ENCODE measurements at places on chromosomes 12 and 14. TPM values are rescaled to one million over a fixed set of nuclear protein-coding genes. Genes with fewer than 3 reads are reported as not detected.
A peak's percentile ranks its signal among the peaks of the same experiment; 100 is the strongest.

The COPZ1 gene
- total RNA-seq: 94.1 TPM

- DNase-seq: peak; percentile 79
These were observed at the start of gene TMEM121 for GRCh38 chr14:105525861-105526775. TMEM121 (plus strand) TSS chr14:105526583; CDS start chr14:105528835, 2,252 bp downstream.

The RPGRIP1 gene
- total RNA-seq: 4.0 TPM

- no peak for DNase-seq
These were observed 40.2 kb downstream of the TFCP2 start for GRCh38 chr12:51132693-51133092.

The CRIP1 gene
- total RNA-seq: 62.8 TPM

DNA sequence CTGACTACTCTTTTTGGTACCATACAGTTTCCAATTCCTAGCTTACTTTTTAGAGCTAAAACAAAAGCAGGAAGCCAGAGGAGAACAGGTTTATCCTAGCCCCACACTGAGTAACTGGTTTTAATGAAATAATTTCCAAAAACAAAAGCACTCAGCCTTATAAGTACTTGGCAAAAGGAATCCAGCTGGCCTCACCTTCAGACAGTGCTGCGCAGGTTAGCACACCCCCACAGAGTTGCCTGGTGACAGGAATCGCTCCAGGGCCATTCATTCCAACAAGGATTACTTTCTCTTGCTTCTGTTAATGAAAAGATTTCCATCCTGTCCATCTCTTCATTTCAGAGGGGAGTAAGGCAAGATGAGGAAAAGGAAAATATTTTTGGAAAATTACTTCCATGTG is 84.6 kb downstream of the SCFD1 start:
- DNase-seq: no peak

DNA sequence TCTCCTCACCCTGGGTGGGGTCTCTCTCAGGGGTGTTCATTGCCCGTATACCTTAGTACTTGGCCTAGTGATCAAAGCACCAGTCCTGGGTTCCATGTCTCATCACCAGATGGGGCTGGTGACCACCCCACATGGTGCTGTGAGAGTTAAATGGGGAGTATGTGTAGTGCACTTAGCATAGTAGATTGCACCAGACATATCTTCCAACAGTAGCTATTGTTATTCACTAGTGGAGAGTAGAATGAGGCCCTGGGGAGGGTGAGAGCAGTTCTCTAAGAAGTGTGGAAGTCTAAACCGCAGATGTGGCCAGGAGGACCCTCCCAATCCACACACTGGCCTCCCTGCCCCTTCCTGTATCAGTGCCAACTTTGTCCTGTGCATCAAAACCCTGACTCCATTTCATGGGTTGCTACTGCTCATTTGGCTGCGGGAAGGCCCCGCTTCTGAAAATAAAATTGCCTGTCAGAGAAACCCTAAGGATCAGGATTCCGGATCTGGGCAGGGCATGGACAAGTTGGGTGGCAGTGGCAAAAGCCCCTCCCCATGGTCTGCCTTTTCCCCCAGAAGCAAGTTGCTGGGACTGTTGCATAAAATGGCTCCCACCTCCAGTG is 4.4 kb downstream of the CD9 start:
- DNase-seq: no peak
